ENCODE measurements at places on chromosomes 13 and 19.

- DNase-seq: peak; percentile 85
These were observed 7.9 kb upstream of the PEAK3 start for GRCh38 chr19:2289714-2290435.

- no peak for DNase-seq
These were observed 12.5 kb downstream of the DOCK9 start for GRCh38 chr13:98965325-98965724.

DNA sequence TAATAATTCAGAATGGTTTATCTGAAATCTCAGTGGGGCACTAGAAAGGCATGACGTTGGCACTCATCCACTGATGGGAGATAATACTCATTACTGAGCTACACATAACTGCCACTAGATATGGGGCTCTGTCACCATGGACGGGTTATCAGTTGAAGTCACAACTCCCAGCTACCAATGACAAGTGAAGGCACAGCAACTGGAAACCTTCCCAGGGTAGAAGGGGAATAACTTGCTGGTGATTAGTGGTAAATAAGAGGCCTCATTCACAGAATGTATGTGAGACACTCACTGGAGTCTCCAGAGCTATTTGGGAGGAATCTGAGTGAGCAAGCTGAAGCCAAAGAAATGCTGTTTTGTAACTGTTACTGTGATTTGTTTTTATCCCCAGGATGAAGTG lies 249.6 kb downstream of the ENOX1 start:
- no peak for DNase-seq

DNA sequence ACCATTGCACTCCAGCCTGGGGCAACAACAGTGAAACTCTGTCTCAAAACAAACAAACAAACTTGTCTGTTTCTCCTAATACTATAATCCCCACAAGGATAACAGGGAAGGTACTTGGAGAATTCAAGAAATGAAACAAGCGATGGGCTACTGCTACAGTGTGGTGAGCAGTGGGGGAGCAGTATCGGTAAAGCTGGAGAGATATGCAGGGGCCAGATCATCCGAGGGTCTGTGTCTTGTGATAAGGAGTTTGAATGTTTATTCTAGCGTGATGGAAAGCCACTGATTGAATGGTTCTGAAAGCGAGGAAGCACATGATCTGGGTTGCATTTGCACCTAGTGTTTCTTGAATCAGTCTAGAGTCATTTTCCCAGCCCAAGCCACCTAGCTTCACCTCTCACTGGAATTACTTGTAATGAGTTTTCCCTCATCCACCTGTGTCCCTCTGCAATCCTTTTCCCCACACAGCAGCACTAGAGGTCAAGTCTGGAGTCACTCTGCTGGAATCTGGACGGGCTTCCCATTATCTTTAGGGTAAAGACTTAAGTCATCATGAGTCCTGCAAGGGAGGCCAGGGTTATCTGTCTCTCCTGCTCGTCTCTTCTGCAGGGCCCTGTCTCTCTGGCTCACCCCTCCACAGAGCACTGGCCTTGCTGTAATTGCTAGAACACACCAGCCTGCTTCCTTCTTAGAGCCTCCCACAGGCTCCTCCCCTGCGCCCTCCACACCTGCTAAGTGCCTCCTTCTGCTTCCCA lies 162.3 kb downstream of the KLF5 start:
- DNase-seq: peak; percentile 20

- no peak for DNase-seq
These were observed 9.0 kb downstream of the PPP1R14A start for GRCh38 chr19:38247126-38247525.

DNA sequence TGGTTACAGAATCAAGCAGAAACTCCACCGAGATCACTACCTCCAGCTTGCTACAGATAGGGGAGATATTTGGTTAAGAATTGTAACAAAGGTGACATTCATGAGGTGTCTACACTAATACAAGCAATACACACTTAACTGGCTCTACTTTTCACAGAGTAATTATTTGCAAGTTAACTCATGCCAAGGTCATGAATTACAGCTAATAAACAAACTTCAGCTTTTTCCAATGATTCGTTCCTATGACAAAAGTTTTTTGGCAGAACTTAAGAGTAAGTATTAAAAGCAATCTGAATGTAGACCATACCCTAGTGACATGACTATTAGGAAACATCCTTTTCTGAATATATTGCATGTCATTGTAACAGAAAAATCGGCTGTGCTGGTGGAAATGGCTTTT lies 72.1 kb downstream of the LHFPL6 start:
- DNase-seq: no peak

- no peak for DNase-seq
These were observed 325.9 kb downstream of the KLF12 start for GRCh38 chr13:73808318-73808717.

DNA sequence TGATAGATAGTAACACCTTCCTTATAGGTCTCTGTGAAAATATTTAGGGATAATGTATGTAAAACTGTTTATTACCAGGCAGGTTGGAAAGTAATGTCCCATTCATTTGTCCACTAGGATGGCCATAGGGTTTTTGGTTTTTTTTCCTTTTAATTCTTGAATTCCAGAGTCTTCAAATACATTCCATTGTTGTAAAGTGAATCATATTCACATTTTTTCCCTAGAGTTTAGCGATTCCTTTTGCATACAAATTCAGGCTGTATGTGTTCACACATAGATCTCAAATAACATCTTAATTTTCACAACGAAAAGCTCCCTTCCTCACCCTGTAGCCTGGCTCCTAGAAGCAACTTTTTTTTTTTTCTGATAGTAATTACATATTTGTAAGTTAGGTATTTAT lies 1.8 kb upstream of the ZNF557 start:
- DNase-seq: no peak

GRCh38 chr13:67298297-67298696 lies 68.2 kb upstream of the PCDH9 start:
- DNase-seq: no peak

GRCh38 chr19:10780368-10780767 lies 55.6 kb downstream of the TMED1 start:
- peak; percentile 97 for DNase-seq

DNA sequence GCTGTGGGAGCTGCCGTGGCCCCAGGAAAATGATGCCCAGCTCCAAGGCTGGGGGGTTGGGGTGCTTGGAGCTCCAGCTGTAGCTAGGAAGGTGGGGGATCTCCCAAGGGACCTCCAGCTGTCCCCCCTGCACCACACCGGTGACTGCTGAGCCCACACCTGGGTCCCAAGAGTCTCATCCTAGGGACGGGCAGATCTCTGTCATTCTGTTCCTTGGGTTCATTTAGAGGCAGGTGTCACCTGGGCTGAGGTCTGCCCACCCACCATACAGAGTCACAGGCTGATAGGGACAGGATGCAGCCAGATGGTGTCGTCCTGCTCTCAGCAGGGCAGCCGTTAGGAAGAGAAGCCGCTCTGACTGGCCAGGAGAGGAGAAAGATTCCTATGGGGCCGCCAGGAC lies 5.3 kb downstream of the F2RL3 start:
- no peak for DNase-seq

DNA sequence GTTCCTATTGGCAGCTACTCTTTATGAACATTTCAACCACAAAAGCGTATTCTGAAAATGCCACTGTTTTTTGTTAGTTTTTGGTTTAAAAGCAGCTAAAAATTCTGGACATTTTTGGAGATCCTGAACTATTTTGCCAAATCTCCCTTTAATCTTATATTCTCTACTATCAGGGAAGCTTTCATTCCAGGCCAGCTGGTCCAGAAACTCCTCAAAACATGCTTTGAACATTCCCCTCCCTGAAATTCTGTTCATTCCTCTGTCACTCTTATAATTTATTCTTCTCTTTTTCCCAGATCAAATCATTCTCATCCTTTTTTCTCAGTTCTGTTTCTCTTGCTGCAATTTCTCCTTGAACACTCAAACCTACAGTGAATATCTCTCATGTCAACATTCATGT lies 790.9 kb upstream of the ARGLU1 start:
- no peak for DNase-seq

DNA sequence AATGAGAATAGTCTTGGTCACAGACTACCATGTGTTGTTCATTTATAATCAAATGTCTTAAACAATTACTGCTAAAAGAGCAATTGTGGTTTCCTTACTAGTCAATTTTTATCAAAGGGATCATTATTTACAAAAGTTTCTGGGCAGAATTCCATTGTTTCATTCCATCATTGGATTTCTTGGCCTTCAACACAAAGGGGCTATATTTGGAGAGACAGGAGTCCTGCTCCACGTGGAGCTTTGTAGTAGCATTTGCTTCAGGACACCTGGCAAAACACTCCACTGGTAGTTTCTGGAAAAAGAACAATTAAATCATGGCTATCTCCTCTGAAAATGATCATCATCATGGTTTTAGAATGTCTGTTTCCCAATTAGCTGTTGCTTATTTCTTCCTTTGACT lies 22.3 kb upstream of the STARD13 start:
- DNase-seq: no peak

GRCh38 chr19:18292810-18293641 lies 11.6 kb upstream of the JUND start:
- DNase-seq: peak; percentile 87

DNA sequence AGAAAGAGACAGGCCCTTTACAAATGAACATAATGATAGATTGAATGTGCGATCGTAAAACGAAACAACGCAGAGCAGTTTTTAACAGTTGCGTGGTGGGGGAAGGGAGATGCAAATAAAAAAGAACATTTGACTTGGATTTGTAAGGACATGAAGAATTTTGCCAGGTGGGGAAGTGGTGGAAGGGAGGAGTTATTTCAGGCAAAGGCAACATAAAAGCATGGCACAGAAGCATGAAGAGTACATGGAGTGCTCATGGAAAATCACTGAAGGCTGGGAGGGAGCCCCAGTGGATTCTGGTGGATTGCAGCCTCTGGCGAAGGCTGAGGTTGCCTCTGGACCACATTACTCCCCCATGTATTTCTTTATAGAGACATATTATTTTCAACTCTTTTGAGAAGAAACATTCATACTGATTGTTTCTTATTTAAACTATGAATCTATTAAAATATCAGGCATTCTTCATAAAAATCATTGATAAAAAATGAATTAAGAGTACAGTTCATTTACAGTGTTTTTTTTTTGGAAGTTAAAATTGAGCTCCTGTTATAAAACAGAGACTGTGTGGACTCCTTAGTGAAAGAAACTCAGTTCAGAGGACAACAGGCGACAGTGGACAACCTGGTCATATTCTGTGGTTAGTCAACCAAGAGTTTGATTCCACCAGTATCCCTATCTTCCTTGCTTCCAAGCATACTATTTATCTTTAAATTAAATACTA lies 57.5 kb downstream of the STARD13 start:
- no peak for DNase-seq

GRCh38 chr13:22489771-22490170 lies 691.0 kb upstream of the SGCG start:
- DNase-seq: no peak

DNA sequence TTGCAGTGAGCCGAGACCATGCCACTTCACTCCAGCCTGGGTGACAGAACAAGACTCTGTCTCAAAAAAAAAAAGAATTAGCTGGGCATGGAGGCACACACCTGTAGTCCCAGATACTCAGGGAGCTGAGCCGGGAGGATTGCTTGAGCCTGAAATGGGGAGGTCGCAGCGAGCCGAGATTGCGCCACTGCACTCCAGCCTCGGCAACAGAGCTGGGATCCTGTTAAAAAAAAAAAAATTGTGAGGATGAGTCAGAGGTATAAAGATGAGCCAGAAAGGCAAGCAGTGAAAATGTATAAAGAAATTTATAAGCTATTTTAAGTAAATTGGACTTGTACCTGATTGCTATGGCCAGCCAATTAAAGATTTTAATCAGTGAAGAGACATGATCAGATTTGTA lies 21.1 kb downstream of the KBTBD6 start:
- no peak for DNase-seq

DNA sequence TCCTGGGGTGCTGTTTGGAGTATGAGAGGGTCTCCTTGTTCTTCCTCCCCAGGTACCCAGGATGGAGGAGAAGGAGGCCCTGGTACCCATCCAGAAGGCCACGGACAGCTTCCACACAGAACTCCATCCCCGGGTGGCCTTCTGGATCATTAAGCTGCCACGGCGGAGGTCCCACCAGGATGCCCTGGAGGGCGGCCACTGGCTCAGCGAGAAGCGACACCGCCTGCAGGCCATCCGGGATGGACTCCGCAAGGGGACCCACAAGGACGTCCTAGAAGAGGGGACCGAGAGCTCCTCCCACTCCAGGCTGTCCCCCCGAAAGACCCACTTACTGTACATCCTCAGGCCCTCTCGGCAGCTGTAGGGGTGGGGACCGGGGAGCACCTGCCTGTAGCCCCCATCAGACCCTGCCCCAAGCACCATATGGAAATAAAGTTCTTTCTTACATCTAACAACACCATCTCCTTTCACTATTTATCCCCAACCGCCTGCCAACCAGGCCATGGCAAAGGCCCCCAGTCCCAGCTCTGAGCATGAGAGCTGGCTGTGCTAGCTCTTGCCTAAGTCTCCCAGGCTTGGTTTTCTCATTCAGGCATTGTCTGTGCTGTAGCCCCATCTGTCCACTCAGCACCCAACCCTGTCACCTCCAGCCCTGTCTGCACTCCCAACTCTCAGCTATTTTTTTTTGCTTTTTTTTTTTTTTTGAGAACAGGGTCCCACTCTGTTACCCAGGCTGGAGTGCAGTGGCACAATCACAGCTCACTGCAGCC lies 11.2 kb downstream of the DKKL1 start:
- DNase-seq: no peak

- DNase-seq: no peak
These were observed 101.2 kb downstream of the TNFRSF19 start for GRCh38 chr13:23671377-23671776.

GRCh38 chr13:98261165-98261702 lies 84.2 kb upstream of the RNF113B start:
- no peak for DNase-seq

DNA sequence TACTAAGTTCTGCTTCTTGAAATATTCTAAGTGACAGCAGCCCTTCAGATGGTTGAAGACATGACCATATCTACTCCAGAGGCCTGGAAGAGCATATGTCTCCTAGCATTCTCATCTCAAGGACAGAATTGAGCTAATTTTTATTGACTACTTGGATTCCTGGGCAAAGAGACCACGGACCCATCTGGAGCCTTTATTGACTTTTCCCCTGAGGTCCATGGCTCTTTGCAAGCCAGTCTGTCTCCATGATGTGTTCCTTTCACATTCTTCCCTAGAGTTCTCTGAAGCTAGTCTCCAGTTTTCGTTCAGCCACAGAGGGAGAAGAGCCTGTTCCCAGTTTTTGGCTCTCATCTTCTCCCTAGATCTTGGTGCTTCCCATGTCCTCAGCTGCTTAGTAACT lies 202.7 kb downstream of the PCCA start:
- DNase-seq: no peak

- no peak for DNase-seq
These were observed 506.9 kb downstream of the TBC1D4 start for GRCh38 chr13:74975111-74975510.

DNA sequence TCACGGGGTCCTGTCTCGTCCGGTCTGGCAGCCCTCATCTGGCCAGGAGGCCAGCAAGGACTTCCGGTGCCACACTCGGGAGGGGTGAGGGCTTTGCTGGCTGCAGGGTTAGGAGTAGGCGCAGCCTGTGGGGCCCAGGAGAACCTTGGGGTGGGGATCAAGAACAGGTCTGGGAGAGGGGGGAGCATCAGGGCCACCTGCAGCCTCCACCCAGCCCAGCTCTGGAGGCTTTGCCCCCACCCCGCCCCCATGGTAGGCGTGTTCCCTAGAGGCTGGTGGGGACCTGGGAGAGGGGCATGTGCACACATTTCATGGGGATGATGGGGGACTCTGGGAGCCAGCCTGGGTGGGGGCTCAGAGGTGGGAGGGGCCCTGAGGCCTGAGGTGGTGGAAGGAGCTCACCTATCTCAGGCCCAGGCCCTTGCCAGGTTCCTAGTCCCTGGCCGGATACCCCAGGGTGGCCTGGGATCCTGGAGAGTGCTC lies 23.3 kb downstream of the WTIP start:
- no peak for DNase-seq
